ENCODE measurements at places on chromosomes 7 and 10.

DNA sequence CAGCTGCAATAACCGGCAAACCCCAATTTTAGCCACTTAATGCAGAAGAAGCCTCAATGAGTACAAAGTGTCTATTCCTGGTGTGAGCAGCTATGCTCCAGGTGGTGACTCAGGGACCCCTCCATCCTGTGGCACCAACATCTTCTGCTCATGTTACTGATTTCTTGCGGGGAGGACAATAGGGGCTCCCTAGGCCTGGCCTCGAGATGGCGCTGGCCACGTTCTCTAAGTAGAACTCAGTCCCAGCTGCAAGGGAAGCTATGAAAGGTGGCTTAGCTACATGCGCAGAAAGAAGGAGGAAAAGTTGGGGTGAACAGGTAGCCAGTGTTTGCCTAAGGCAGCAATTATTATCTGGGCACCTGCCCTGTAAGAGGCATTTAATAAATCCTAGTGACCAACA, 6.6 kb downstream of the GJD4 start:
- no peak for DNase-seq

DNA sequence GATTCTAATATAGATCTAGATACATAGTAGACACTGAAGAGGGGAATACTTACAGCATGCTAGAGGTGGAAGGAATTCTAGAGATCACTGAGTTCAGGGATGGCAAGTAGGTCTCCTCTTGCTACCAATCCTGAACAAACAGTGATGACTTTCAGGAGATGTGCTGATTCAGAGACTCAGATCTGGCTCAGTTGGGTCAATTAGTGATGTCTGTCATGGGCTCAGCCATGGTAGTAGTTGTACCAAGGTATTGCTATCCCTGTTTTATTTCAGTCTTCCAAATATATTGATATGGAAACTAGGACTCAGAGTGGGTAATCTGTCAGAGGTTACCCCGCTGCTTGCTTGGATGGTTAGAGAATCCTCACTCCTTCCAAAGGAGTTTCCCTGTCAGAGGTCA, 38.5 kb downstream of the UNC5B start:
- DNase-seq = no peak

GRCh38 chr7:107972941-107973376, 30.0 kb downstream of the LAMB1 start:
- DNase-seq = no peak

DNA sequence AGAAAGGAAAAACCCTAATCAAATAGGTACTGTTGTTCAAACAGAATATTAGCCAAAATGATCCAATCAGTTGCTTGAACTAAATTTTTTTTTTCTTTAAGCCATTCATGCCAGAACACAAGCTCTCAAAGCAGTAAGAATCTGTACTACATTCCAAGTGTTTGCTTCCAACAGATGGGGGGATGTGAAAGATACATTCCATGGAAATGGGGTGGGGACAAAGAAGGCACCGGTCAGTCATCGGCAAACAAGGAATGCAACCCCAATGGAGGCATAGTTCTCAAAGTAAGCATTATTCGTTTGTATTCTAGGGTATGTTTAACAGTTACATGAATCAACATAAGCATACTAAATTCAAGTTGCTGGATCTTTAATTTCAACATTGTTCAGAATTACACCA, 32.5 kb downstream of the C10orf143 start:
- no peak for DNase-seq

GRCh38 chr7:20200971-20201370, 16.2 kb downstream of the MACC1 start:
- DNase-seq = no peak

DNA sequence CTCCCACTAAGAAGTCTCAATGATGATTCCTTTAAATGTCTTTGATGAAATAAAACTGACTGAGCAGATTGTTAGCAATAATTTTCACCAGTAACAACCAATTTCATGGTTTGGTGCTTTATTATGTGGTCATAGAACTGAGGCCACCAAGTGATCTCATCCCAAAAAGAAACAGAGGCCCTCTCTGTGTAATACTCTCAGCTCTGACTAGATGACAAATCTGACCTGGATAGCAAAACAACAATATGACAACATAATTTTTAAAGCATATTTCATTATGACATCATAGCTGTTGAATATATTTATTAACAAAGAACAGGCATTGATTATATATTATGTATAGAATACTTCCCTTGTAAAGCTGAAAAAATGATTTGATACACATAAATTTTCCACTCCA, 5.9 kb downstream of the SEMA3E start:
- DNase-seq = no peak

DNA sequence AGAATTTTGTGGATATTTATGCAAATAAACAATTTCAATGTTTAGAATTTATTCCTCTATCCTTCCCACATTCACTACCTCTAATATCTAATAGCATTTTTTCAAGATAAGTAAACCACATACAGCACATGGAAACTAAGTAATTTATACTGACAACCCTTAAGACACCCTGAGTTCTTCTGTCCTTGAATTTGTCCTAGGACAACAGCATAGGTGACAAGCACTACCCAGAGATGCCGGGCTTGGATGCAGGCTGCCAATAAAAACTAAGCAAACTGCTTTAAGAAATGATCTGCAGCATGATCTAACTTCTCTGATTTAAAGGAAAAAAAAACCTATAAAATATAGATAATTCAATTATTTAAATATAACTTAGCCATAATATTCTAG, 22.7 kb downstream of the NT5C3A start:
- DNase-seq = no peak

DNA sequence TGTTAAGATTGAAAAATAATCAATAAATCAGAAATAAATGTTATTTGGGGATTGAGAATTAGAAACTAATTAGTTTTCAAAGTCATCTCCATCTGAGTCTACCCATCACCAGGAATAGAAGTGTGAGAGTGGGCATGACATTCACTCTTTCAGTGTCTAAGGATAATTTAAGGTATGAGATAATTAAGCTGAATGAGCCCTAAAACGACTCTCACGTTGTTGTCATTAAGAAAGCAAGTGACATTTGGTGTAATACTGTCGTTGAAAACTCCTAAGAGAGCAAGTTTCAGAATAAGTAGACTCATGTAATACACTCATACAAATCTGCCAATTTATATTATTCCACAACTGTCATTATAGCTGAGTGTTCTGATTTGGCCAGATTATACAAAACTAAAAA, 7.1 kb downstream of the AGMO start:
- DNase-seq = no peak

- no peak for DNase-seq
These were observed 58.8 kb downstream of the TSPAN12 start for GRCh38 chr7:120799147-120799546.

GRCh38 chr10:24310104-24310503, 101.2 kb downstream of the KIAA1217 start:
- no peak for DNase-seq

DNA sequence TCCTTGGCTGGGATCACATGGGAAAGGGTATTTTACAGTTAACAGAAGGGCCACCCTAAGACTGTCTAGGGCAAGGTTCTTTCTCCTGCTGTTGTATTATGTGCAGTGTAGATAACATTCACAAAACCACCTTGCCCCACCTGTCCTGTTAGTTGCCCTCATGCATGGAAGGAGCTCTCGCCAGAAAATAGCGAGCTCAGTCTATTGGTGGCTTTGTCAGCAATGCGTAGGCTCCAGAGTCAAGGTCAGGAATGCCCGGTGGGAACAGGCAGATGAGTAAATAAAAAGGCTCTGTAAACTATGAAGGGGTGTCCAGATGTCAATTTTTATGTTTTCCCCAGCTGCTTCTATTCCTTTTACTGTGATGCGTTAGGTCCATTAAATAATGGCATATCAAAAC, 107.1 kb upstream of the WDR11 start:
- no peak for DNase-seq

DNA sequence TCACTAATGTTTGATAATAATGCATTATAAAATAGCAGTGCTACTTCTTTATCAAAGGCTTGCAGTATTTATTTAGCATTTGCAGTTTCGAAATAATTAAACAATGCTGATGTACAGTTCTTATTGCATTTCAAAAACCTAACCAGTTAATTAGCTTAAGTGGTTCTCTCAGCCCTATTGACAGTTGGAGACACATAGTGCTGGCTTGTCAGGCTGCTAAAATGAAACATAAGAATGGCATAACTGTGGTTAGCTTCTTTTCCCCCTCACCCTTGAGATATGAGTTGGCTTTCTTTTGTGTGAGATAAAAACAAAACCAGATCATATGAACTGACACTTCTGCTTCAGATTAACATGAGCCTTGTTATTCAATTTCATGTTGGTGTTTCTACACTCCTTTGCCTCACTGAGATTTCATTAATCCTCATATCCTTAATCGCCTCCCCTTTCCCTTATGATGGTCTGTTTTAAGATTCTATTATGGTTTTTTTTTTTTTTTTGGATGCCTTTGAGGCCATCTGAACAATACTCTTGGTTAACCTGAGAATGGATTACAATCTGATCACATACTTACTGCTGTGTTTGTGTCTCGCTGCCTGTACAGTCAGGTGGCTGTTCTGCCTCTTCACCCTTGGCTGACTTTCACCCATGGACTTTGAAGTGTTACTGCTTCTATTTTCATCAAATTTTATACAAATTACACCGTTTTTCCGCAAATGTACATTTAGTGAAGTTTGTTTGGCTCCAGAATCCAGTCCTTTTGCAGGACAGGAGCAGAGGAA, 108.0 kb downstream of the SDK1 start:
- DNase-seq = no peak

DNA sequence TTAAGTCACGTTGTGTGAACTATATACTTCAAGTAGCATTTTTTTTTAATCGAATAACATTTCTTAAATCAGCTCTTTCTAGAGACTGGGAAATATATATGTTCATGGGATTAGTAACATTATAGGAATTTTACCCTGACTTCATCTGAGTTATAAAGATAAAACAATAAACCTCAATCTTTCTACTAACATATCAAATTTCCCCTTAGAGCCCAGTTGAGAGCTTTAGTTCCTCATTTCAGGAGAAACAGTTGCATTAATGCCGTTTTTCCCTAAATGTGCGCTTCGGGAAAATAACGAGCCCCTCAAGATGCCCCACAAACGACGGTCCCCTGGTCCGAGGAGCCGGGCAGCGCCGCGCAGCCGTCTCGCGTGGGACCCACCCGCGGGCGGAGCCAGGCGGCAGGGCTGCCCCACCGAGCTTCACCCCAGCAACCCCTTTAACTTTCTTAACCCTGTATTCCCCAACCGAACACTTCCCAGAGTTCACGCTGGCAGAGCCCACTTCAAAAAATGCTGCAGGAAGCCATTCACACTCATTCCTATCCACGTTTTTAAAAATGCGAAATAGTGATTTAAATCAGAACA, 152.5 kb upstream of the YAE1 start:
- no peak for DNase-seq

DNA sequence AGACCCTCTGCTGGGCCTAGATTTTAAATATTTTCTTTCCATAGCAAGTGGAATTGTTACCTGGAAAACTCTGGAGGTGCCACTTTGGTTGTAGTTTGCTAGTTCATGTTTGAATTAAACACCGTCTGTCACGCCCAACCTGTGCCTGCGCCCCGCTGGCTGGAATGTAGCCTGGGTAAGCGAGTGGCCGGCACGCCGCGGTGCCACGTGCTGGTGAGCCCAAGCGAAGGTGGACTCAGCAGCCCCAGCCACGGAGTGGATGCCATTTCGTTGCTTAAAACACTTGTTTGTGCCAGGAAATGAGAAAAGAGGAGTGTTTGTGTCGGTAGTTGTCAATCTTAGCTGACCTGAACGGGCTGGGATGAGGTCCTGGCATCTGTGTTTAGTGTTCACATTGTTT, 2.7 kb downstream of the GET4 start:
- DNase-seq = no peak

GRCh38 chr10:59907537-59907917, 1.2 kb upstream of the CCDC6 start:
- no peak for DNase-seq

DNA sequence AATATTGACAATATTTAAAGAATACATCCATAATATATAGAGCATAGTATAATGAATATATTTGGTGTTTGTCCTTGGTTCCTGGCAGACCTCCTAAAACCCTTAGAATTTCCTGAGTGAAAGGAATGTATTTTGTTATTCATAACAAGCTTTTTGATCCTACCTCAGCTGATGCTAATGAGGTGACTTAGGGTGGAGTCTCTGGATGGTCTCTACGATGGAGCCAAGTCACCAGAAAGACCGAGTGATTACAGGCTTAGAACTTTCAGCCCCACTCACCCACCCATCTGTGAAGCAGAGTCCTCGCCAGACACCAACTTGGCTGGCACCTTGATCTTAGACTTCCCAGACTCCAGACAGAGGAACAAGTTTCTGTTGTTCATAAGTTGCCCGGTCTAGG, 35.9 kb downstream of the UPF2 start:
- no peak for DNase-seq

- no peak for DNase-seq
These were observed 5.5 kb downstream of the ZNF775 start for GRCh38 chr7:150384406-150385301.

DNA sequence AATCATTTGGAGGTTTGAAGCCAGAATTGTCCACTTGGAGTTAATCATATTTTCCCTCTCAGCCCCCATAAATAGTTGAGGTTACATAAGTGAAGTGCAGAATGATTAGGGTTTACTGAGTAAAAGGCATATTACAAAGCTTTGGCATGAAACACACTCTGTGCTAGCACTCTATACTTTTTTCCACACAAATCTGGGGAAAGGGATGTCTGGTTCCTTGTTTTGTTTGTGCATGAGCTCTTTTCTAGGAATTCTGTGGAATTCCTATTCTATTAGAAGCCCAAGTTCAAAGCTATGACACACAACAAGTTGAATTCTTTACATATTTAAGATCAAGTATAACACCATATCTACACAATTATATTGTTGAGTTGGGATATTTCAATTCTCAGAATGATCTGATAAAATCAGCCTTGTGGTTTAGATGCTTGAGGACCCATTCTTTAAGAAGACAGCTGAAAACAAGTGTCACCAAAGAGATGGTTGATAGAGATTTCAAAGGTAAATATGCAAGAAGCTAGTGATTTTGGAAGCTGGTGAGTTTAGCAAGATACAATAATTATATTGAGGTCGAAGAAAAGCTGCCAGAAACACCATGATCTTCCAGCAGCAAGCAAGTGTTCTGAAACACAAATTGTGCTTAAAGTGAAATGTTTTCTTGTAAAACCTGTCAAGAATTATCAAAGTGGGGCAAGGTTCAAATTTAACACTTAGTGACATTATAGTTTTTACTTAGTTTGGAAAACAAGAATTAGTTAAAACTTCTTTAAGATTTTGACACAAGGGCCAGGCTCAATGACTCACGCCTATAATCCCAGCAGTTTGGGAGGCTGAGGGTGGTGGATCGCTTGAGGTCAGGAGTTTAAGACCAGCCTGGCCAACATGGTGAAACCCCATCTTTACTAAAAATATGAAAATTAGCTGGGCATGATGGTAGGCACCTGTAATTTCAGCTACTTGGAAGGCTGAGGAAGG, 122.6 kb downstream of the INHBA start:
- no peak for DNase-seq

GRCh38 chr7:51315393-51316261, 982 bp downstream of the COBL start:
- DNase-seq = no peak

GRCh38 chr10:51117794-51118193, 43.5 kb downstream of the PRKG1 start:
- DNase-seq = no peak

All from stimulated activated CD8-positive, alpha-beta memory T cell treated with anti-CD3 and anti-CD28 coated beads, Interleukin-15, amount 100 ng/mL, for 1 hour (primary cell).